ENCODE measurements at places on chromosomes 2 and 18.

DNA sequence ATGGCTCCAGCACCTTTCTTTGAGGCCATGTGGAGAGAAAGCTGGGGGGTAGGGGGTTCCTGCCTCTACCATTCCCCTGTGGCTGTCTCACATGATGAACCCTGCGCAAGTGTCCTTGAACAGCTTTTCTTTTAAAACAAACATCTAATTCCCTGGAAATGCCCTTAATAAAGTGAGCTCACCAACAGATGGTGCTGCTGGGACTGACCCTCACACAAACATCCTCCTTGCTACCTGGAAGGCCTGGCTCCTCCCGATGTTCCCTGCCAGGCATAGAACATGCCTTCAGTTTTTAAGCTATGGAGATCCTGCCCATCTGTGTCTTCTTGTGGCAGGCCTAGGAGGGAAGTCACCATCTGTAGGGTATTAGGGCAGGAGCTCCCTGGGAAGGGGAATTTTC lies 60.7 kb upstream of the GATA6 start:
- no peak for DNase-seq

DNA sequence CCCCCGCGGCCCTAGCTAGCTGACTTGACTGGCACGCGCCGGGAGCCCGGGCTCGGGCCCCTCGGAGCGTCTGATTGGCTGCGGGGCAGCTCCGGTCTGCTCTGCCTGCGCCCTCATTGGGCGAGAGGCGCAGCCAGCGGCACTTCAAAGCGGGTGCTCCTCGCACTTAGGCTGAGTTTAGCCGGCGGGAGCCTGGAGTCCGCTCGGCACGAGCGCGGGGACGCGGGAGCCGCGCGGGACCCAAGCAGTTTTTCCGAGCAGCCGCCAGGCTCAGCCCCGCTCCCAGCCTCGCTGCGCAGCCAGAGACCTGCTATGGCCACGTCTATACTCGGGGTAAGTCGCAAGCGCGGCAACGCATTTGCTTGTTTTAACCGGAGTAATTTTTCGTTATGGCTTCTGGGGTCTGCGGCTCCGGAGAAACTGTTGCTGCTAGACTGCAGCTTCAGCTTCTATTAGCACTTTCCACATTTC lies at the start of gene SP9:
Gene SP9 (plus strand): TSS at position 174 of the 471 bp plus-strand sequence. CDS start 139 bp downstream, at position 313.
- no peak for DNase-seq

- DNase-seq = no peak
These were observed 250.8 kb upstream of the OSR1 start for GRCh38 chr2:19609266-19609665.

DNA sequence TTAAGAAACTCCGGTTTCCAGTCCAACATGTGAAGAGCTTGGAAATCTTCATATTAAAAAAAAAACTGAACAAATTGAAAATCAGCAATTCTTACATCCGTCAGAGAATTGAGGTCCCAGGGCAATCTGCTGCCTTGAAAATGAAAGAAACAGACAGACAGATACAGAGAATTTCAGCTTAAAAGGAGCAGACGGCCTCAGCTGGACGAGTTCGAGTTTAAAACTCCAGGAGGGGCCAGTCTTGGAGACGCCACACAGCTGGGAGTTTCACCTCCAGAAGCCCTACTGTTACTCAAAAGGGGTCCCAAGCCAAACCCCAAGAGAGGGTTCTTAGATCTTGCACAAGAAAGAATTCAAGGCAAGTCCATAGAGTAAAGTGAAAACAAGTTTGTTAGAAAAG lies 226.5 kb upstream of the ARL4C start:
- no peak for DNase-seq

- no peak for DNase-seq
These were observed 1.7 kb downstream of the ZAP70 start for GRCh38 chr2:97714950-97715652.

DNA sequence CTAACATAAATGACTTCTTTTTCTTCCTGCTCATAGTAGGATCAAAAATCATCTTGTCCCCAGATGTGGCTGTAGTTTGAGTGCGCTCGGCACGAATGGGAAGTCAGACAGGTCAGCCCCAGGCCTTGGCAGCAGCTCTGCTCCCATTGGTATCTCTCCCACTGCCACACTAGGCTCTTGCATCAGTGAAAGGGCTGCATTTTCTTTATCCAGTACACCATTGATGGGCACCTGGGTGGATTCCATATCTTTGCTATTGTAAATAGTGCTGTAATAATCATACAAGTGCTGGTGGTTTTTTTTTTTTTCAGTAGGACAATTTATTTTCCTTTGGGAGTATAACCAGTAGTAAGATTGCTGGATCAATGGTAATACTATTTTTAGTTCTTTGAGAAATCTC lies 865.5 kb downstream of the CCDC85A start:
- DNase-seq = no peak

DNA sequence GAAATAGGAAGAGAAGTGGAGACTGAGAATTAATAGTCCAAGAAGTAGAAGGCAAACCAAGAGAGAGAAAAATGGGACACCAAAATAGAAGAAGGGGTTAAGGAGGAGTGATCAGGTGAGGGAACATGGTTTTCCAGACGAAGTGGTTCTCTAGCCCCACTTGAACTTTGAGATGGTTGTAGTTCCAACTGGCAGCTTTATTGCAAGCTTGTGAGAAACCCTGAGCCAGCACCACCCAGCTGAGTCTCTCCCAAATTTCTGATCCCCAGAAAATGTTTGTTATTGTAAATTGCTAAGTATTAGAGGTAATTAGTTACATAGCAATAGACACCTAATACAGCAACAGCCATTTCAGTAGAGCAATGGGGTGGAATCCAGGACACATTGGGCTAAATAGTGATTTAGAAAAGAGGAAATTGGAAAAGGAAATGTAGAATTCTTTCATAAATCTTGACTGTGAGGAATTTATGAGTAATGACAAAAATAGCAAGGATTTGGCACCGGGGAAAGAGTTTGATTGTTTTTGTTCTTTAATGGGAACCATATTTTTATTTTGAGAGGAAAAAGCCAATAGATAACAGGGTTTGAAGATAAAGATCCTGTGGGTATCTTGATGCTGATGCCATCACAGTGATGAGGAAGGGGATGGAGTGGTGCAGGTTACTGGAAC lies 62.1 kb upstream of the XDH start:
- no peak for DNase-seq

DNA sequence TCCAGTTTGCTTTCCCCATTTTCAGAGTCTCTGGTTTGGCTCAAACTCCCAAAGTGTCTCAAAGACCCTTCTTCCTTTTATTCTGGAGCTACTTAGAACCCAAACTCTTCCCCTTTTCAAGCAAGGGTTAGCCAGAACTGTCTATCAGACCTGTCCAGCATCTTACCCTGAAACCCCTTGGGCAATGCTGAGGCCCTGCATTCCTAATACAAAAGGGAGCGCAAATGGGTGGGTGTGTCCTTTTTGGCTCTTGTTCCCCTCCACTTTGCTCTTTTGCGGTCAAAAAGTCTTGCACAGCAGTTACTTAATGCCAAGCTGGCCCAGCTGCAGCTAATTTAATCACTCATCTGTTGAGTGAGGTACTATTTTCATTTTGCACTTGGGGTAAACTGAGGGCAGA lies 231.2 kb upstream of the FOSL2 start:
- no peak for DNase-seq

DNA sequence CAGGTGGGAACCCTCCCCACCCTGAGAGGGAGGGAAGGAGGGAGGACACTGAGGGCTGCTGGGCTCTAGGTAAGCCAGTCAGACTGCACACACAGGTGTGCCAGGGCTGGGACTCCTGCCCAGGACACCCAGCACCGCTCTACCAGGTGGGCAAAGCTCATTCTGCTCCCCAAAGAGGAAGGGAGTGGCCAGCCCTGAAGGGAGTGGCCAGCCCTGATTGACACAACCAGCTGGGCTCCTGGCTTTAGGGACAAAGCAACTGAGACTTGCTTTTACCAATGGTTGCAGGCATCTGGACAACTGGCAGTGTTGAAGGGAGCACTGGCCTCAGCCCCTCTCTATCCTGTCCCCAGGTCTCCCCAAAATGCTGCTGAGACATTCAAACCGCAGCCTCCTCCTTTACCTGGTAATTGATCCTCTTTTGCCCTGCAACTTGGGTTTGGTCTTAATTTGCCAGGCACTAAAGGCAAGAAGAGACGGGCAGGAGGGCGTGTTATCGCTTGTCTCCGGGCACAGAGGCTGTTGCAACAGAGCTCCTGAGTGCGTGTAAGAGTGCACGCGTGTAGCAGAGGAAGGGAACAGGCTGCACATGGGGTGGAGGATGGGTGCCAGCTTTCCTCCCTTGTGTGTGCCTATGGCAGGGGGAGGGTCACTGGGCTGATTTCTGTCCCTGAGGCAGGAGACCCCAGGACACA lies 14.5 kb upstream of the FOSL2 start:
- no peak for DNase-seq

DNA sequence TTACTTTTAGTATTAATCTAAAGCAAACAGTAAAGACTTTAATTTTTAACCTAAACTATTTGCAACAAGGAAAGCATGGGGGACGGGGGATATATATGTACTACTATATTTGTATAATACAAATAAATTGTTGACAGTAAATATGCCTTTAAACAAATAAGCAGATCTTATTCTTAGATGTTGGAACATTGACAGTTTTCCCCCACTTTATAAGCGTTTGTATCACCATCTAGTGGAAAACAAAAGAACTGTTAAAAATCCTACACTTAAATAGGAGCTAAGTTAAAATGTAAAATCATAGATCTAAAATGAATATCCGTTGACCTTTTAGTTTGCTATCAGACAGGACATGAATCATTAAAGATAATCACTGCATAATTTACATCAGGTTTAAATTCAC lies 50.0 kb downstream of the RBBP8 start:
- DNase-seq = no peak

DNA sequence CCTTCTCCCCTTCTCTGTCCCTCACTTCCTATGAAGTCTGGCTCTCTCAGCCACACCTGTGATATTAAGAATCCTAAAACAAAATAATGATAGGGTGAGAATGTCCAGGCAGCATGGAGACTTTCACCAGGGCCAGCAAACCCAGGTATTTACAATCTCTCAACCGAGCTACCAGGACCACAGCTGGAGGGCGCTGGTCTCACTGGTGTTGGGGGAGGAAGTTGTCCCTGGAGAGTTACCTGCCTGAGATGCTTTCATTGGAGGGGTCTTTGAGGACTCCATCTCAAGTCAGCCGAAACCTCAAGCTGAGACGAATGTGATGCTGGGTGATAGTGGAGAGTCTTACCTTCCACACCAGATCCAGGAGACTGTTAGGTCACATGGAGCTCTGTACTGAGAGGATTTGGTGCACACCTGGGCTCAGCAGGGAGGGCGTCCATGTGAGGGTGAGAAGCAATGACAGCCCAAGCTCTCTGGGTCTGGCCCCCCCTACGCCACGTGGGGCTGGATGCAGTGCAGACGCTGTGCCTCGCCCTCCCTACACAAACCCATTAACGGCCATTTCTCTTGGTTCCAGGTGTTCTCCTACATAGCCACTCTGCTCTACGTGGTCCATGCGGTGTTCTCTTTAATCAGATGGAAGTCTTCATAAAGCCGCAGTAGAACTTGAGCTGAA lies 27.4 kb downstream of the MAL start:
- no peak for DNase-seq

DNA sequence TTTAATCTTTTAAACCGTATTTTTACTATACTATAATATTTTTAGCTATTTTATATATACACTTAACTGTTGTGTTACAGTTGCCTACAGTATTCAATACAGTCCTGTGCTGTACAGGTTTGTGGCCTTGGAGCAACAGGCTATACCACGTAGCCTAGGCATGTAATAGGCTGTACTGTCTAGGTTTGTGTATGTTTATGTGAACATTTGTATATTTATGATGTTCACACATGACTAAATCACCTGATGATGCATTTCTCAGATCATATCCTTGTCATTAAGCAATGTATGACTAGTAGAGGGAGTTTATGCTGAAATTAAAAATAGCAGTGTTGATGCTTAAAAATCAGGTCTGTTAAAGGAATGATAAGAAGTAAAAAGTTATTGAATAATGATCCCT lies 92.3 kb upstream of the RANBP2 start:
- DNase-seq = no peak

GRCh38 chr2:26948800-26949199 lies 21.6 kb upstream of the MAPRE3 start:
- no peak for DNase-seq

DNA sequence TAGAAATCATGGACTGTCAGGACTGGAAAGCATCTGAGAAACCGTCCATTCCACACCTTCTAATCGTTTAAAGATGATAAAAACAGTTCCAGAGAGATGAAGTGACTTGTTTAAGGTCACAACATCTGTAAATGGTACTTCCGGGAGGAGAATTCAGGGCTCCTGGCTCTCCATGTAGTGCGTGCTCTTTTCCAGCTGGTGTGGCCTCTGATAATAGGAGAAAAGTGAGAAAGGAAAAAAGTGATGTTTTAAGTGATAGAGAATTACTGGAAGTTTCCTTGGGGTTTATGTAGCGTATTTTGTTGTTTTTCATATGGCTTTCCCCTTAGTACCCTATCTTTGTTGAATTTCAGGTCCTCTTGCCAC lies 663 bp downstream of the C2orf49 start:
- DNase-seq = no peak

DNA sequence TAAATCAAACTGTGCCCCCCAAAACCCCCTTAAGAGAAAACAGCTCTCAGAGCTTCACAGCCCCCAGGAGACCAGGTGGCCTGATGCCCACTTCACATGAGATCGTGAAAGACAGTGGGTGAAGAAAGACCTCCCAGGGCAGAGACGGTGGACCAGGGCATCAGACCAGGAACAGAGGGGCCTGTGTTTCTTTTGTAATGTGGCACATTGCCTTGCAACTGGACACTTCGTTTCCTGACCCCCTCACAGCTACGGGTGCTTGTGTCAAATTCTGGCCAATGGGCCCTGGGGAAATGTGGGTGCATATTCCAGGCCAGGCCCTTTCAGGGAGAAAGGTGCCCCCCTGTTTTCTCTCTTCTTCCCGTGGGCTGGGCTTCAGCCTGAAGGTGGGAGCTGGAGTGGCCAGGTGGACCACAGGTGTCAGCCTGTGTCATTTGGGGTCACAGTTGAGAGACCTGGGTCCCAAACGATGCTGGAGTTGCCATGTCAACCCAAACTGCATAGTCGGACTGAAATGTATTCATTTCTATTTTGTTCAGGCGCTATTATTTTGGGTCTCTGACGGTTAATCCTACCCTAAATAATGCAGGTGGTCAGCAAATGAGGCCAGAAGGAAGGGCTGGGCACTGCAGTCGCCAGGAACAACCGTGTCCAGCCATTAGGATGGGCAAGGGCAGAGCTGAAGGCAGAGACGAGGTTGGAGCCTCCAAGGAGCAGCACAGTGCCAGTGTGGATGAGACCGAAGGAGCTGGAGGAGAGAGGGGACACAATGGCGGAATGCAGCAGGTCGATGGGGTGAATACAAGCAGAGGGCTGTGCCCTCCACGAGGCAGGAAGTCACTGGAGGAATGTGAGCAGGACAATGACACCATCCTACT lies 338.2 kb downstream of the EIPR1 start:
- DNase-seq = no peak

DNA sequence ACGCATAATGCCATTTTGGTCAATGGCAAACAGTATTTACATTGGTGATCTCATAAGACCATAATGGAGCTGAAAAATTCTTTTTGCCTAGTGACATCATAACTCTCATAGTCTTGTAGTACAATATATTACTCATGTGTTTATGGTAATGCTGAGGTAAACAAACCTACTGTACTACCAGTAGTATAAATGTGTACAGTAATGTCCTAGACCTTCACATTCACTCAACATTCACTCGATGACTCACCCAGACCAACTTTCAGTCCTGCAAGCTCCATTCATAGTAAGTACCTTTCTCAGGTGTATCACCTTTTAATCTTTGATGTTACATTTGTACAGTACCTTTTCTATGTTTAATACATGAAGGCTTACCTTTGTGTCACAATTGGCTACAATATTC lies 558.2 kb upstream of the PIK3C3 start:
- DNase-seq = no peak
